Activated naive CD4-positive, alpha-beta T cell treated with anti-CD3 and anti-CD28 coated beads for 36 hours (primary cell): ENCODE measurements at places on chromosomes 3 and 15. TPM values are rescaled to one million over a fixed set of nuclear protein-coding genes. Genes with fewer than 3 reads are reported as not detected.

BFSP2 gene
- not detected for total RNA-seq

DNA sequence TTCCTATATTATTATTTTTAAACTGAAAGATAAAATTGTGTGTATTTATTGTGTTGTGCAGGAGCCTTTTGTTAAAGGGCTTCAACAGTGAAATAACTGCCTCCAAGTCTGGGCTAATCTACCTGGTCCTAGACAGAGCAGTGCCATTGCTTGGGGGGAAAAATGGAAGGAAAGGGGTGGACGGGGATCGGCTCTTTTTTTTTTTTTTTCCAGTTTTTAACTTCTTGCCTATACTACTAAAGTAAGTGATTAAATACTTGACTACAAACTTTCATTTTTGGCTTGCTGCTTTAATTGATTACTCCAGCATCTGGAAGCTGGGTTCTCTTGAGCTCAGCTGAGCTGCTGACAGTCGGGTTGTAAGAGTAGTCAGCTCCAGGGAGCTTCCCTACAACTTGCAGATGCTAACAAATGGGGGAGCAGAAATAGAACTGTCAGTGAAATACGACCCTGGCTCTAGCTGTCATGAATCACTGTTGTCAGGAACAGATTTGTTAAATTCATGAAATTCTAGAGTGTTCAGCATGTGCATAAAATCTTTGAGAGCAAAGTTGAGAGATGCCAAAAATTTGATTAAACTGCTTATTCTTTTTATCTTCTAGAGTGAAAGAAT, 276.7 kb downstream of the ROBO1 start:
- no peak overlapping the region for H3K4me3 ChIP-seq
- H3K4me1 ChIP-seq: no peaks in the 10 kb centered on the region
- H3K27me3 ChIP-seq: no peaks in the 10 kb centered on the region
- no peak for DNase-seq

- H3K36me3 ChIP-seq: no peaks in the 10 kb centered on the region
- no peak overlapping the region for H3K4me3 ChIP-seq
- peaks cover 2% of the 10 kb centered on the region for H3K4me1 ChIP-seq
- DNase-seq: peak; percentile 86
Observed at GRCh38 chr3:50525987-50526386, 22.6 kb upstream of the CACNA2D2 start.

GRCh38 chr15:77790481-77790880, 157.8 kb upstream of the LINGO1 start:
- no peaks in the 10 kb centered on the region for H3K4me1 ChIP-seq
- H3K36me3 ChIP-seq: no peaks in the 10 kb centered on the region
- DNase-seq: no peak
- peaks cover 3% of the 10 kb centered on the region for H3K27me3 ChIP-seq
- H3K27ac ChIP-seq: no peak overlapping the region

DNA sequence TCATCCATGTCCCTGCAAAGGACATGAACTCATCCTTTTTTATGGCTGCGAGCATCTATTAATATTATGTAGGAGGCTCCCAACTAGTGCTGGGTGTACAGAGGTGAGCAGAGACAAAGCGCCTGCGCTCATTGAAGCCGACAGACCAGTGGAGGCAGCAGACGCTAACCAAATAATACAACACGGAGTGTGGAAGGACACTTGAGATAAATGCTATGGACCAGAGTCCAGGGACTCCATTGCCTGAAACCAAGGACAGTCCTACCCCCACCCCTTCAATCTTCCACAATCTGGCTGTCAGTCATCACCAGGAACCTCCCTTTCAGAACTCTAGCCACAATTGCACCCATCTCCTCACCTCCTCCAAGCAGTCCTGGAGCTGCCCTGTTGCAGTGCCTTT, 41.5 kb downstream of the KLHL6 start:
- peaks cover 75% of the 10 kb centered on the region for H3K4me1 ChIP-seq
- H3K27ac ChIP-seq: peak overlapping the region; percentile 64
- peaks cover 45% of the 10 kb centered on the region for H3K36me3 ChIP-seq
- peak overlapping the region; percentile 28 for H3K4me3 ChIP-seq

FGF7 gene
- not detected for total RNA-seq

DNA sequence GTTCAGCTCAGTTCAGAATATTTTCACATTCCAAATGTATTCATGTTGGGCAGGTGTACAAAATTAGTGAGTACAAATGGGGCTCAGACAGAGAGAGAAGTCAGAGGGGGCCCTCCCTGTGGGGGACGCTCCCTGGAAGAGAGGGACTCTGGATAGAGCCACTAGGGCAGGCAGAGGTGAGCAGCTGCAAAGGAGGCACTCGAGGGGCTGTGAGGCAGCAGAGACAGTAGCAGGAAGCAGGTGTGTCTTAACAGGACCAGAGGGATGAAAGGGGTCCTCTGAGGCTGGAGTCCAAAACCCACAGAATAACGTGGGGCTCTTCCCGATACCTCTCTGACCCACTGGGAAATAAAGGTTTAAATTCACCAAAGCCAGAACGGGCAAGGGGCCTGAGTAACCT, 127.1 kb downstream of the MEGF11 start:
- DNase-seq: no peak
- H3K27ac ChIP-seq: no peak overlapping the region
- H3K4me3 ChIP-seq: no peak overlapping the region
- no peaks in the 10 kb centered on the region for H3K4me1 ChIP-seq
- no peaks in the 10 kb centered on the region for H3K27me3 ChIP-seq

GP9 gene
- not detected for total RNA-seq

- no peak overlapping the region for H3K4me3 ChIP-seq
- no peak for DNase-seq
- H3K36me3 ChIP-seq: no peaks in the 10 kb centered on the region
Observed at GRCh38 chr15:94723801-94724200, 492.4 kb downstream of the MCTP2 start.

- H3K4me3 ChIP-seq: no peak overlapping the region
- no peak overlapping the region for H3K27ac ChIP-seq
- DNase-seq: no peak
- H3K36me3 ChIP-seq: peaks cover 6% of the 10 kb centered on the region
- no peaks in the 10 kb centered on the region for H3K27me3 ChIP-seq
- peaks cover 2% of the 10 kb centered on the region for H3K4me1 ChIP-seq
Observed at GRCh38 chr3:179672918-179673317, 20.1 kb downstream of the USP13 start.

PAK6 gene
- not detected for total RNA-seq

DNA sequence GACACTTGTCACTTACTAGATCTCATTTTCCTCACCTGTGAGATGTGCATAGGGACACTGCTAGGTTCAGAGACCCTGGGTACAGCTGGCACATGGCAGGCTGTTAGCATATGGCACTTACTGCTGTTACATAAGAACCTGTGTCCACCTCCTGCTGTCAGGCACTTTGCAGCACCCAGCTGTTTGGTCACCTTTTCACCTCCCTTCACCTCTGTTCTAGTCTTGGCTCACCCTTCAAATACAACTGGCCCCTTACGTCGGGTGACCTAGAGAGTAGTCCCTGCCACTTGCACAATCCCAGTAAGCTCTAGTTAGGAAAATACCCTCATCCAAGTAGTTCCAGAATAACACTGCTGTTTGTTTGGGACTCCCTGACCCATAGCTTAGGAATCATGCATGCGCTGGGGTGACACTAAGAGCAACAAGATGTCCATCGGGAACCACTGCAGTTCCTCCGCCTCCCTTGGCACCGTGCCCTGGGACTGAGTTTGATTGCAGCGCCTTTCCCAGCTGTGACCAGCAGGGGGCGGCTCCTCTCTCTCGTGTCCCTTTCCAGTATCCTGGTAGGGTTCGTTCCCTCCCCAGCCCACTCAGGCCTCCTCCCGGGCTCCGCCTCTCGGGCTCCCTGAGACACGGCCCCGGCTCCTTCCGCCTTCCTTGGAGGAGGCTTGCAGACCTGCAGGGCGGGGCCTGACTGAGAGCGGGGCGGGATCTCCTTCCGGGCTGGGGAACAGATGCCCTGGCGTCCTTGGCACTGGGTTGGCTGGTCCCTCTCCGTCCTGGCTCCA, 78.6 kb downstream of the ABHD5 start:
- peak overlapping the region; percentile 28 for H3K4me3 ChIP-seq
- peaks cover 6% of the 10 kb centered on the region for H3K27me3 ChIP-seq
- peak; percentile 88 for DNase-seq
- H3K36me3 ChIP-seq: no peaks in the 10 kb centered on the region
- H3K4me1 ChIP-seq: peaks cover 16% of the 10 kb centered on the region
- H3K27ac ChIP-seq: no peak overlapping the region

RTP4 gene
- total RNA-seq: 0.43 TPM
